Stimulated activated CD4-positive, alpha-beta T cell treated with anti-CD3 and anti-CD28 coated beads, TNF-alpha, amount 100 ng/mL, for 24 hours (primary cell): ENCODE measurements at places on chromosomes 1 and 21.

GRCh38 chr1:2650967-2651645 lies 18.3 kb upstream of the MMEL1 start:
- no peak for DNase-seq

DNA sequence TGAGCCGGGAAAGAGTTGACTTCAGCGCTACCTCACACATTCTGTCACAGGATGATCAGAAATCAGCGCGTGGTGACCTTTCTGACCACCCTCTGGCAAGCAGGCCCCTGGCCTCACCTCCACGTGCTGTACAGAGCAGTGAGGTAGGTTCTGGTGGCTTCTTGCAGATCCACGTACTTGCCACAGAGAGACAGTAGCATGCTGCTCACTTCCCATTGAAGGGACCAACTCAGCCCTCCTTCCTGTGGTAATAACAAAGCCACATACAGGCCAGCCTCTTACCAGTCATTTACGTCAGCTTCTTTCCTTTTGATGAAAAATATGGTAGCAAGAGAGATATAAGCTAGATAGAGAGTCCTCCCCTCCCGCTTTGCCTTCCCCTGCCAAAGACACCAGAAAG lies 200.7 kb downstream of the CHRM3 start:
- DNase-seq, result no peak

- DNase-seq, result no peak
Measured at GRCh38 chr1:48016515-48016914, 19.3 kb upstream of the TRABD2B start.

DNA sequence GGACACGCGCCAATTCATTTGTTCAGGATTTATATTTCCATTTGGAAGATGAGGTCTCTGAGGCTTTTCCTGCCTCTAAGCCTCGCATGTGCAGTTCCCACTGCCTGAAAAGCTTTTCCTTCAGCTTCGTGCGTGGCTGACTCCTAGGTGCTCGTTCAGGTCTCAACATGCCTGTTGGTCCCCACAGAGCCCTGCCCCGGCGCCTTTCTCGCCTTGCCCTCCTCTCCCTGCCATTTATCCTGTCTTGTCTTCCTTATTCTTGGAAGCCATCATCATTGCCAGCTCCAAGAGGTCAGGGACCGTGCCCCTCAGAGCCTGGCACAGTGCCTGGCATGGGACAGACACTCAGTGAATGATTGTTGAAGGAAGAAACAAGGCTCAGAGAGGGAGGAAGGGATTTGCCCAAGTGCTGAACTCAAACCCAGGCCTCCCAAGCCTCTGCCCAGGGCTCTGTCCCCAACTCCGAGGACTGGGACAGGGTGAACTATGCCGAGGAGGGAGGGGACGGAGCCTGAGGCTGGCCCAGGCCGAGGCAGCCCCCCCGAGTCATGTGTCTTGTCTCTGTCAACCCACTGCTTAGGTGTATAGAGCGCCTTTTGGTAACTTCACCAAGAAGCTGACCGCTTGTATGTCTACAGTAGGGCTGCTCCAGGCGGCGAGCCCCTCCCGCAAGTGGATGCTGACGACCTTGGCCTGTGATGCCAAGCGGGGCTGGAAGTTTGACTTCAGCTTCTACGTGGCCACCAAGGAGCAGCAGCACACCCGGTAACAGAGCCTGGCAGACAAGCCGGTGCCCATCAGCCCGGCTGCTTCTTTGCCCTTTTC lies 47.3 kb downstream of the DISP3 start:
- DNase-seq, result no peak

DNA sequence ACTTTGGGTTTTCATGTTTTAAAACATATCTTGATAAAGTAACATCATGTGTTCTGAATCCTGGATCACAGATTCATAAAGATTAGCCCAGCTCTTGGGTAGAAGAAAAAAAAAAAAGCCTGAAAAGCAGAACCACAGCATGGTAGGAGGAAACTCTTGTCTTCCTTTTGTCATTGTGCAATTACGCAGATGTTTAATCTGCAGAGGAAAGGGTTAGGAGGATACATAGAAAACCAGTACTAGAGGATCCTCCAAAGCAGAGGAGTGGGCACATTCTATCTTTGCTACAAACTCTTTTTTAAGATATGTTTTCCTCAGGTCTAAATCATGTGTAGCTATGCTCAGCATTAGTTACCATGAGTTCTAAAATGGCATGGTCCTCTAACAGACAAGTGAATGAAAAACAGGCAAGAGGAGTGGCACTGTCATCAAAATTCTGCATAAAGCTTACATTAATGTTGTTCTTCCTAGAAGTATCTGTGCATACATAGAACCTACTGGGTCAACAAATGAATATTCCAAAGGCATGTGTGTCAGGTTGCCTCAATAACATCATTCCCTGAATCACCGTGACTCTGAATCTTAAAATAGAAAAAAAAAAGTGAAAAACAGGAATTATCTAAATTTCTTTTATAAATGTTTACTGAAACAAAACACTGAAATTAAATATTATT lies 107.0 kb downstream of the NME7 start:
- no peak for DNase-seq

GRCh38 chr1:114003431-114003830 lies 24.2 kb downstream of the OLFML3 start:
- no peak for DNase-seq

GRCh38 chr1:64121766-64122385 lies 81.5 kb upstream of the UBE2U start:
- no peak for DNase-seq

- no peak for DNase-seq
Measured at GRCh38 chr1:81936853-81937252, 136.1 kb downstream of the ADGRL2 start.

DNA sequence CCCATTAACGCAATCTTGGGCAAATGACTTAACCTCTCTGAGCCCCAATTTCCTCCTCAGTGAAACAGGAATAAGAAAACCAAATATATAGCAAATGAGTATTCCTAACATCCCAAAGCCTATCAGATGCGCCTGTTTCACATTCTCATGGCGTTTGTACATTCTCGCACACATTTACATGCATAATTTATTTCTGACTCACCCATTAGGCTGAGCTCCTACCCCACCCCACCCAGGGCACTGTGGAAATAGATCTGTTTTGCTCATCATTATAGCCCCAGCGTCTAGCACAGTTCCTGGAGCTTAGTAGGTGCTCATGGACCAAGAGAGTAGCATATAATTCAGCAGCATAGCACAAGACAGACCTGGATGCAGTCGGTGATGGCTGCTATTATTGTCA lies 146.1 kb upstream of the VANGL1 start:
- no peak for DNase-seq
